ENCODE measurements at places on chromosomes 1 and 21.

- no peak for DNase-seq
These were observed 37.3 kb downstream of the COL24A1 start for GRCh38 chr1:86119214-86119764.

- DNase-seq = no peak
These were observed 8.2 kb upstream of the RNF223 start for GRCh38 chr1:1082239-1082775.

DNA sequence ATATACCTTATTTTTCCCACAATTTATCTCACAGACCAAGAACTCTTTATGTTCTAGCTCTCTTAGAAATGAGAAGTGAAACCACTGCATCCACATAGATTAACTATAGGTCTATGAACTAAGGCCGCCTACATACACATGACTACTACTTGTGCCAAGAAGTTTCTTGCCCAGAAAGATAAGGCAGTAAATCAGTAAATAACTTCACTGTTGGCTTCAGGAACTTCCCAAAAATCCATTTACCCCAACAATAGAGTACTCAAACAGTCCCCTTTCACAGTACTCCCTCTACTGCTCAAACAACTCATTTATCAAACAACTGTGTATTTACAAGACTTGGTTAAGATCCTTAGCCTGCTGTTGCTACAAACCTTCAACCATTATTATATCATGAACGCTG lies 96.5 kb downstream of the NME7 start:
- peak; percentile 60 for DNase-seq

GRCh38 chr1:222010306-222010705 lies 268.4 kb upstream of the DUSP10 start:
- DNase-seq = no peak

GRCh38 chr21:36904093-36904666 lies 62.3 kb downstream of the HLCS start:
- no peak for DNase-seq

- DNase-seq = no peak
These were observed 19.5 kb upstream of the AJAP1 start for GRCh38 chr1:4634793-4635406.

DNA sequence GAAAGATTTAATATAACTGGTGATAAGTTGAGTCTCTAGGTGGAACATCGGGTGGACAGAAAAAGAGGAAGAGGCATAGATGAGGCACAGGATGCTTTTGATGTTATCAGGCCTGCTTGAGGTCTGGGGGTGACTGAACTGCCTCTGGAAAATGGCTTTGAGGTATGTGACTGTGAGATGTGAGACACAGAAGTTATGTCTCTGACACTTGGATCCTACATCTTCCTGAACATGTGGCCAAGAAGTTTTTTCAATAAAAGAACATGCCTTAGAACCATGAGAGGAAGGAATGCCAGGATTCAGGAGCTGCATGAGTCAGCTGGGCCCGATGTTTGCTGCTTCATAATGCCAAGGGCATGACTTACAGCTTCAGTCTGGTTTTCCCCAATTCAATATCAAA lies 11.5 kb upstream of the AIM2 start:
- DNase-seq = no peak

DNA sequence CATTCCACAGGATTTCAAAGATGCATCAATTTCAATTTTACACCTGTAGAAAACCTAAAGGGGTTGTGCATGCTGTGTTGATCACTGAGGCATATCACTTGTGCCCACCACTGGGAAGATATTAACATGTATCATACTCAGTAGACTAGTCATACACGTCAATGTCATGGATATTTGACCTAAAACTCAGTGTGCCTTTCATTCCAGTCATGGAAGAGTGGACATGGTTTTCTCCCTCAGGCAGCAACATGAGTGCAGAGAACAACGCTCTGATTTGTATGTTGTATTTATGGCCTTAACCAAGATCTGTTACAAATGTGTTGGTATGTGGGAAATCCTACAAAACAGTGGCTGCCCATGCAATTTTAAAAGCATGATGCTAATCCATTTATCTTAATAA lies 6.1 kb upstream of the C1orf53 start:
- DNase-seq = no peak

DNA sequence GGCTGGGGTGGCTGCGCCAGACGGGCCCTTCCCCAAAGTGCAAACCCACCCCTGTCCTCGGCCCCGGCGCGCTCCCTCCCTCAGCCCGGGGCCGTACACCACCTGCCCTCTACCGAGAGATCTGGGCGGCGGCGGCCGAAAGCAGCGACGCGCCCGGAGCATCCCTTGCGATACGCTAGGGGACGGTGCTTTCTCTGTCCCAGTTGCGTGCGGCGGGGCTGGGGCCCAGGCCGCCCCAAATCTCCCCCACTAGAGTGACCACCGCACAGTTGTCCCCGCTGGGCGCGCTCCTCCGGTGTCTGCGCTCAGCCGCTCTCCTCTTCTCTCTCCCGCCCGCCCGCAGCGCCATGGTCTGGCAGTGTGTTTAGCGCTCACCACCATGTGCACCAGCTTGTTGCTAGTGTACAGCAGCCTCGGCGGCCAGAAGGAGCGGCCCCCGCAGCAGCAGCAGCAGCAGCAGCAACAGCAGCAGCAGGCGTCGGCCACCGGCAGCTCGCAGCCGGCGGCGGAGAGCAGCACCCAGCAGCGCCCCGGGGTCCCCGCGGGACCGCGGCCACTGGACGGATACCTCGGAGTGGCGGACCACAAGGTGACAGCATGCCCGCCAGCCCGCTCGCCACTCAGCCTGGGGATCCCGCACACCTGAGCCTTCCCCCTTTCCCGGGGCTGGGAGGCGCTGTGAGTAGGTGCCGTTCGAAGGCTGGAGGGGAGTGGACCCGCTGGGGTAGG lies 1.0 kb downstream of the ST6GALNAC5 start:
- DNase-seq = peak; percentile 26

- no peak for DNase-seq
These were observed 4.7 kb downstream of the PDXK start for GRCh38 chr21:43723648-43724047.

- no peak for DNase-seq
These were observed 22.4 kb downstream of the AADACL4 start for GRCh38 chr1:12666141-12666735.

- DNase-seq = no peak
These were observed 35.6 kb upstream of the C21orf91 start for GRCh38 chr21:17854745-17855144.

Measured in RPMI8226 (cell line).